ENCODE measurements at places on chromosomes 16 and 17.

DNA sequence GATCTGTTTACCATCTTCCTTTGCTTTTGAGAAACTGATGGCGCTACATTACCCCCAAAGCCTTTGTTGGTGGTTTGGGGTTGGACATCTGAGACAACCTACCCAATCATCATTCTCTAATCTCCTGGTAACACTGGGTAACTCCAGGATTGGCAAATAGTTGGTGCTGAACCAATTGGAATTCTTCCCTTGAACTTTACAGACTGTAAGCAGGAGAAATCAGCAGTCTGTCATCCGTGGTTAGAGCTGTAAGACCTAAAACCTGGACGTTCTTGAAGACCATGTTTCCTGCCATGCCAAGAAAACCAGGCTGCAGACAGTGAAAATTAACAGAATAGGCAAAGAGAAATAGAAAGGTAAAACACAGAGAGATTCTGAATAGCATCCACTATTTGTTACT, 398.8 kb upstream of the SALL1 start:
- DNase-seq = no peak

GRCh38 chr17:28499364-28499664, 6.8 kb upstream of the FOXN1 start:
- peak; percentile 61 for DNase-seq

DNA sequence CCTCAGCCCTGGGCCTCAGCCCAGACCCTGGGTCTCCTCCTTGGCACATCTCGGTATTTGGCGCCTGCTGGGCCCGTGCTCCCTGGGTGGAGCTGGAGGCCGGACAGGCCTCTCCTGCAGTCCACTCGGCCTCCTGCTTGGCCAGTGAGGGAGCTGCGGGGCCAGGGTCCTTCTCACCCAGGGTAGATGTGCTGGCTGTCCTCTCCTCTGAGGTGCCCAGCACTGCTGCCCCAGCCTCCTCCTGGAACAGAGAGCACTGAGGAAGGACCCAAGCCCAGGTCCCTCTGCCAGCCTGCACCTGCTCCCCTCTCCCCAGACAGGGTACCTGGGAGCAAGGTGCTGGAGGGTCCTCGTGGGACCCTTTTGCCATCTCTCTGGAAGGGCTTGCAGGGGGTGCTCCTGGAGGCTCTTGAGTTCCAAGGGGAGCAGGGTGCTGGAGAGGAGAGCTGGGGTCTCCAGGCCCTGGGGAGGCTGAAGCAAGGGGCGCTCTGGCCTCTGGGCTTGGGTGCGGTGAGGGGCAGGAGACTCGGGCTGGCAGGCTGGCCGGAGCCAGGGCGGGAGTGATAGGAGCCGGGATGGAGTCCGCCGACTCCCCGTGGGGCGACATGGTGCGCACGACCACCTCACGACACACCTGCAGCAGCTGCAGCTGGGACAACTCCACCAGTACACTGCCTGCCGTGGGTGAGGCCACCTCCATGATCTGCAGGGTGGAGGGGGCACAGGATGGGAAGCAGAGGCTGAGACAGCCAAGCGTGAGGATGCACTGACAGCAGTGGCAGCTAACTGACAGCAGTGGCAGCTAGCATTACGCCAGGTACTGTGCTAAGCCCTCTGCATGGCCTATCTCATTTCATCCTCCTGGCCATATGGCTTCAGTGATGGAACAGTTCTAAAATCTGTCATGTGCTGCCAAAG, 17.8 kb downstream of the TSPOAP1 start:
- no peak for DNase-seq

DNA sequence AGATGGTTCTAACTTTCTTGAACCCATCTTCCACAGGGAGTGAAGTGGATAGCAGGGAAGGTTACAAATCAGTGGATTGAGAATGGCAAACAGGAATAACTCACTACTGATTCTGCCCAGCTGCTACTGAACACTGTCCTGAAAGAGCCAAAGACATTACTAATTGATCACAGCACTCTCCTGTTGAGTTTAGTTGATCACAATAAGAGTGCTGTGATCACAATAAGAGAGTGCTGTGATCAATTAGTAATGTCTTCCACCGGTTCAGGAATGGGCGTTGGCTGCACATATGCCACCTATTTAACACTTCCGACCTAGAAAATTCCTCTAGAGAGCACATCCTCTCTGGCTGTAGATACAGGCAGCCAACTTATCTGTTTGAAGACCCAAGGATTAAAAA, 11.4 kb downstream of the CFAP97D1 start:
- DNase-seq = peak; percentile 57

DNA sequence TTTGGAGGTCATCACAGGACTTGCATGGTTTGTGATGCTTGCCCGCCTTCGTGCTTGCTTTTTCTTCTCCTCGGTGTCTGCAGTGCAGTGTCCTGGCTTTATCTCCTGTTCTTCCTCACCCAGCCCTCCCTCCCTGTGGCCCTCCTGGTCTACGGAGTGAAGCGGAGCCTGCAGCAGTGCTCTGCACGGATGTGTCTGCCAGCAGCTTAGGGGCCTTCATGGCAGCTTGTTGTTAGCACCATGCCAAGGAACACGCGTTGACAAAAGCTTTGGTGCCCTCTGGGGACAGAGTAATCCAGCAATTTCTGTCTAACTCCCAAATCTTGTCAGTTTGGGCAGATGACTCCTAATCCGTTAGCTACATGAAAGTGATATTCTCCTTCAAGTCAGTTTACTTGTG, 9.9 kb downstream of the DHODH start:
- no peak for DNase-seq

DNA sequence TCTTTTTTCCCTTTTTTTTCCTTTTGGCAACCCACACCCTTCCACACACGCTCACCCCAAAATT, at the start of gene NLK:
Gene NLK, plus strand, starts transcription at position 21 of the 64 bp plus-strand sequence. CDS start 197 bp downstream, outside the sequence.
- no peak for DNase-seq

DNA sequence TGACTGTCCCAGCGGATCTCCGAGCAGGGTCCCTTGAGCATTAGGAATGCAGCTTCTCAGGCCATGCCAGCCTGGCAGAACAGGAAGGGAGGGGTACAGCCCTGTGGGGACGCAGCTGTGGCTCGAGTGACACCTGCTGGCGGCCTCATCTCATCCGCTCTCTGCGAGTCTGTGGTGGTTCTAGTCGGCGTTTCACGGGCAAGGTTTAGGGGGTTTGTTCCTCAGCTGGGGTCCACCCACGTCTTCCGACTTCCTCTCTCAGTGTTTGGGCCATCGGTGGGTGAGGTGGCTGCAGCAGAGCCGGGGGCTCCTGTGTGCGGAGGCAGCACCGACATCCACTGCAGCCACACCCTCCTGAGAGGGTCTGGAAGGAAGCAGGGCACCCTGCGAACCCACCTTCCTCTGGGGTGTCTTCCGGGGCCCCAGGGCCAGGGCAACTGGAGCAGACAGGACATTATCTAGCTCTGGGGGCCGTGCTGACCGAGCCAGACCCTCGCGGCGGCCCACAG, 33.3 kb downstream of the JPH3 start:
- DNase-seq = peak; percentile 19

GRCh38 chr16:77183137-77183536, 7.9 kb upstream of the MON1B start:
- DNase-seq = no peak

- DNase-seq = no peak
These were observed 2.2 kb downstream of the PLA2G15 start for GRCh38 chr16:68247400-68247799.

GRCh38 chr16:31200821-31201568, 1.6 kb downstream of the PYCARD start:
- DNase-seq = no peak

GRCh38 chr17:69672924-69673323, 258.4 kb downstream of the MAP2K6 start:
- no peak for DNase-seq

DNA sequence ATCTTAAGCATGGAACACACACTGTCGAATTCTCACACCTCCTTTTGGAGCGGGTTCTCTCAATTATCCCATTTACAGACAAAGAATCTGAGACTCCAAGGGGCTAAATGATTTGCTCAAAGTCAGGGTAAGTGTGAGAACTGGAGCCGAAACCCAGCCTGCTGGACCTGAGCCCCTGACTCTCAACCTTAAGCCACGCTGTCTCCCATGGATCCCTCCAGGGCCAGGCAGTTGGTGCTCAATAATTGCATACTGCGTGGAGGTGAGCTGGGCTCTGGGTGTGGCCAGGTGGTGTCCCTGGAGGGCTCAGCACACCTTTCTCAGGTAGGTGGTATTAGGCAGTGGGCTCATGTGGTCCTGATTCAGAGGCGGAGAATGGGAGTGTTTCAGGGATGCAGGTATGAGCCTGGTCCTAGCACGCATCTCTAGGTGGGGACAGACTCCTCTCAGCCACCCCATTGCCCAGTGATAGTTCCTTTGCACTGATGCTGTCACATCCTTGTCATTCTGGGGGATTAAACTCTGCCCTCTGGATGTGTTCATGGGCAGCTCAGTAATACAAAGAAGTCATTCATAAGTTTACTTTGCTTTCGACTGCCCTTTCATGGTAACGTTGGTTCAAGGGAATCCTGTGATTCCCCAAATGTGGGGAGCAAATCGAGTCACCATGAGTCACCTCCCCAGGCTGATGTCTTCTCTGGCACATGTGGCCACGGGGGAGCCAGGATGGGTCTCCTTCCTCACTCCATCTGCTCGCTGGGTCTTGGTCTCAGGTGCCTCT, 399.5 kb upstream of the TNRC6C start:
- no peak for DNase-seq

GRCh38 chr17:54754560-54754959, 146.1 kb upstream of the TOM1L1 start:
- no peak for DNase-seq

DNA sequence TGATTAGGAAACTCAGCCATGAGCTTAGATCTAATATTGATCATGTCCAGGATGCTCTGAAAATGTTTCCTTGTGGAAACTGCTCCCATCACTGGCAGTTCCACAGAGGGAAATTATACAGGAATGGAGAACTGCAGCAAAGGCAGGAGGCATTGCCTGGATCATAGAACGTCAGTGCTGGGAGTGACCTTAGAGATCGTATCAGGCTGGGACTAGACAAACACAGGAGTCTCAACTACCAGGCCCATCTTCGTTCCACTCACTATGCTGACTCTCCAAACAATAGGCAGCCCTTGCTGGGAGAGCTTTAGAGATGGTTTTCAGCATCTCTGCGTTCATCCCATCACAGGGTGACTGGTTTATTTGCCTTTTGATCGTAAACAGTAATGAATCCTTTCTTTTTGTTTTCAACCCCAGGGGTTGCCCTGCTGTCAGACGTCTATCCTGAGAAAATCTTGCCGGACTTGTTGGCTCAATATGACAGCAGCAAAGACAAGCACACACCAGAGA, 130.3 kb downstream of the TANGO6 start:
- no peak for DNase-seq
